ENCODE measurements at places on chromosomes 4 and X. TPM values are rescaled to one million over a fixed set of nuclear protein-coding genes. Genes with fewer than 3 reads are reported as not detected.
A peak's percentile ranks its signal among the peaks of the same experiment; 100 is the strongest.

GRCh38 chrX:44795945-44796450, 47.8 kb upstream of the DUSP21 start:
- DNase-seq = no peak

- no peak for DNase-seq
Measured at GRCh38 chr4:140857111-140857510, 100.9 kb upstream of the TBC1D9 start.

The TMPRSS11A gene
- total RNA-seq = not detected

The GPR173 gene
- 3.4 TPM for total RNA-seq

DNA sequence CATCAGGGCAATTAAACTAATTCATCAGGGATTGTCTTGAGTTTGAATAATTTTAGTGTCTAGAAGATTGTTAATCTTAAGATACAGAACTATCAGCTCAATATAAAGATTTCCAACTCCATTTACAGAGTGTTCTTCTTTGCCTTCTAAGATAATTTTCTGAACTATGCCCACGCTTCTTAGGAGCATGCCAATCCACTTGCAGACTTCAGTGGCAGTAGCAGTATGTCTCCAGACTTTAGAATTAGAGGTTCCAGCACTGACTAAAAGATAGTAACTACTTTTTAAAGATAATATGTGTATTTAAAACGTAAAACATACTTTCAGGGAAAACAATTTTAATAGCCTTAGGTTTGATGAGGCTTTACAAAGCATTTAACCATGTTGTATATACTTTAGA, 34.2 kb upstream of the GALNT7 start:
- no peak for DNase-seq

GRCh38 chrX:115504167-115504566, 56.8 kb upstream of the PLS3 start:
- no peak for DNase-seq

DNA sequence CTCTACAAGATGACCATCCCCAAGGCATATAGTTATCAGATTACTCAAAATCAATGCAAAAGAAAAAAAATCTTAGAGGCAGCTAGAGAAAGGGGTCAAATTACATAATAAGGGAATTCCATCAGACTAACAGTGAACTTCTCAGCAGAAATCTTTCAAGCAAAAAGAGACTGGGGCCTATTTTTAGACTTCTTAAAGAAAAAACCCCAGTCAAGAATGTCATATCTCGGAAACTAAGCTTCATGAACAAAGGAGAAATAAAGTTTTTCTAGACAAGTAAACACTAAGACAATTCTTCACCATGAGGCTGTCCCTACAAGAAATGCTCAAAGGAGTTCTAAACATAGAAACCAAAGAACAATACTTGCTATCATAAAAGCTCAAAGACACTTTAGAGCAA, 51.7 kb downstream of the RAB28 start:
- DNase-seq = no peak

DNA sequence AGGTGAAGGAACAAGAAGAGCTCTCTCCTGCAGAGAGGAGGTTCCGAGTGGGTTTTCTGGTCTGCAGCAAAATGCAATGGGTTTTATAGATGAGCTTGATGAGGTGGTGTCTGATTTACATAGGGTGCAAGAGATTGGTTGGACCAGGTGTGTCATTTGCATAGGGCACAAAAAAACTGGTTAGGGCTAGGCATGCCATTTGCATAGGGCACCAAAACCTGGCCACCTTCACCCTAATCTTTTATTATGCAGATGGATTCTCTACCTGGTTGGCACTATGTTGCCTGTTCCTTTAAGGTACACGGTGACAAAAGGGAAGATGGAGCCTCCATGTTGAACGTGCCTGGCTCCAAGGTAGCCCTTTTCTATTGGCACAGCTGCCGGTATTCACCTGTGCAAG, 94.5 kb upstream of the PRKX start:
- DNase-seq = peak; percentile 22

The ZMYM3 gene
- total RNA-seq = 48.9 TPM

The BEX3 gene
- 703 TPM for total RNA-seq

DNA sequence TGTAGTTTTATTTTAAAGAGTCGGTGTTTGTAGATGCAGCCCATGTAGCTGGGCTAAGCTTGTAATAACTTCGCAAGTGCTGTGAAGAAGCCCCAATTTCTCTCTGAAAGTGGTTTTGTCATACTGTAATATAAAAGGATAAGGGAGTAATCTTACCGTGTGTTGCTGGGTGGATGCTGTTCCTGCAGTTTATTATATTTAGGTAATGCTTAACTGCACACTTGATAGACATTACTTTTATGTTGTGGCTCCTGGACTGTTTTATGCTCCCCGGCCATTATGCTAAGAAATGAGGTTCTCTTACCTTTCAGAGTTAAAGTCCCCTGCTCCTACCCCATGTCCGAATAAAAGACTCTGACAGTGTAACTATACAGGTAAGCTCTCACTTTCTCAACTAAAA, 789.4 kb downstream of the RPA4 start:
- no peak for DNase-seq

GRCh38 chr4:20698382-20698781, 1.9 kb upstream of the PACRGL start:
- DNase-seq = no peak

GRCh38 chrX:154419688-154420401, 8.5 kb downstream of the TAFAZZIN start:
- no peak for DNase-seq

DNA sequence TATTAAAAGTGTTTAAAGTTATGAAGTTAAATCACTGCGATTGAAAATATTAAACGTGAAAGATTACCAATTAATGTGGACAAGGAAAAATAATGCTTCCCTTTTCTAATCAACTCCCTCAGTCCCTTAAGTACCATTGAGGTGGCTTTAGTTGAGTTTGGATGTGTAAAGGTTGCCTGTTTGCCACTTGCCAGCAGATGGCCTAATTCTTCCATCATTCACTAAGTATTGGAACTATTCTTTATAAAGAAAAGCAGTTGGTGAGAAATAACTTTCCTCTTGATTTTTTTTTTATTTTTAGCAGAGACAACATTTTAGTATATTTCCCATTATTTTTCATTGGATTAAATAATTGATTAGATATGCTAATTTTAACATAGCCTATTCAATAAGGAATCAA, 295.9 kb upstream of the TACR3 start:
- DNase-seq = no peak

The DSPP gene
- total RNA-seq = not detected

DNA sequence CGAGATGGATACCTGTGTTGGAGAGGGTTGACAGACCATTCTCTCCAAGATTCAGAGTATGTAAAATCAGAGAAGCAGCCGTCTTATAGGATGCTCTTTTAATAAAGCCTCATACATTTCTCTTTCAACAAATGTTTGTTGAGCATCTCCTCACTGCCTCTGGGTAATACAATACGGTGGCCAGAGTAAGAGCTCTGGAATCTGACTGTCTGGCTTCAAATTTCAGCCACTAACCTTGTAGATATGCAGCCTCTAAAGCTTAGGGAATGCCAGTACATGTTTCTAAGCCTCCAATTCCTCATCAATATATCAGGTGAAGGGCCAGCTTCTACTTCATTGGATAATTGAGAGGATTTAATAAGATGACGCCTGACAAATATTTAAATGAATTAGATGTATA, 61.3 kb downstream of the CLNK start:
- DNase-seq = no peak

- DNase-seq = no peak
Measured at GRCh38 chr4:12897954-12898353, 586.2 kb downstream of the RAB28 start.

DNA sequence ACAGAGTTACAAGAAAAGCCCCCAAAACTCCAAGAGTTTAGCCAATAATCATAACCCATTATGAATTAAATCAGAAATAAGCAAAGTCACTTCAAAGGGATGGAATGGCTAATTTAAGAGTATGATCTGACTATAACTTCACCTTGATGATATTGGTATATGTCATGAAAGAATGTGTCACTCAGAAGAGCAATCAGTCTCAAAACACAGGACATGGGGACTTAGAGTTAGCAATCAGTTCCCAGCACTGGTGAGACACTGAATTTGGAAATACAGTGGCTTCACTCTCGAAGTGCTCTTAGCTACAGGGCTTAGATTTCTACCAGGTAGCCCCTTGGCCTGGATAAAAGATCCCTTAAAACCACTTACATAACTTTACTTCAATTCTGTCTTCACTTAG, 65.7 kb upstream of the EXOC1L start:
- DNase-seq = no peak

The PCDH18 gene
- 35.6 TPM for total RNA-seq

DNA sequence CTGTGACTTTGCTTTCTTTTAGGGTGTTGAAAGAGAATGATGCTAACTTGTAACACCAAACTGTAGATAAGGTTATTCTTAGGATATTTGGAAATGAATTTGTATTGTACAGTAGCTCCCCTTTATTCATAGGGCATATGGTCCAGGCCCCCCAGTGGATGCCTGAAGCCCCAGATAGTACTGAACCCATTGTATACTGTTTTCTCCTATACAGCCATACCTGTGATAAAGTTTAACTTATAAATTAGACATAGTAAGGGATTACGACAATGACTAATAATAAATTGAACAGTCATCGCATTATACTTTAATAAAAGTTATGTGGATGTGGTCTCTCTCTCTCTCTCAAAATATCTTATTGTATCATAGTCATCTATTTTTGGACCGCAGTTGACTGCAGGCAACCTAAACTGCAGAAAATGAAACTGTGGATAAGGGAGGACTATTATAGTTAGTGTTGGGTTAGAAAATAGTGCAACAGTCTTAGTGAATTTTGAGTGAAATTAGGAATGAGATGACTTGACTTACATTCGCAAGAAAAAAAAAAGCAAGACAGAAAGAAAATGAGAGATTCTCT, 105.1 kb downstream of the CLDN22 start:
- DNase-seq = no peak

DNA sequence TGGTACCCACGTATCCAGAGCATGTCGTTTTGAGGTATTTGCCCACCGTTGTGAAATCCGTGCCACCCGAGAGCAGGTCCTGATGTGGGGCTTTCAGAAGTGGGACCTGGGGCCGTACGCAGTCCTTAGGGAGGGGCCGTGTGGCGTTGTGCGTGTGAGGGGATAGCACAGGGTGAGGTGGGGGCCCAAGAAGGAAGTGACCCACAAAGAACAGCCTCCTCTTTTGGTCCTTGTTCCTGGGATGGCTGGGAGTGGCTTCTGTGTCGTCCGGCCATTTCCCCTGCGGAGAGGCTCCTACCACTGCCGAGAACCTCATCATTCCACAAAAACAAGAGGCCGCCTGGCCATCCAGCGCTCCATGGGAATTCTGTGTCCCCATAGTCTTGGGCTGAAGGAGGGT, 17.0 kb upstream of the MSANTD1 start:
- no peak for DNase-seq

DNA sequence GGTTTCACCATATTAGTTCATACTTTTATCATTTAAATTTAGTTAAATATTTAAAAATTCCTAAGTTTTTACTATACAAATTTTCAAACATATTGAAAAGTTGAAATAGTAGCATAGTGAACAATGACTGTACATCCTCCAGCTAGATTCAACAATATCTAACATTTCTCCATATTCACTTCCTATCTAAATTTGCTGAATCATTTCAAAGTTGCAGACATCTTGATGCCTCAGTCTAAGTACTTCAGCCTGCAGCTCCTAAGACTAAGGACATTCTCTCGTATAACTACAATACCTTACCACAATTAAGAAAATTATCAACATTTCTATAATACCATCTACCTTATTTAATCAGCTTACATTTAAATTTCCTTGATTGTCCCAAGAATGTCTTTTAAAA, 132.7 kb downstream of the TMEM164 start:
- no peak for DNase-seq

GRCh38 chr4:11428899-11429698, 405 bp upstream of the HS3ST1 start:
- peak; percentile 94 for DNase-seq

The CD38 gene
- 0.15 TPM for total RNA-seq

The UGT8 gene
- total RNA-seq = 18.2 TPM

DNA sequence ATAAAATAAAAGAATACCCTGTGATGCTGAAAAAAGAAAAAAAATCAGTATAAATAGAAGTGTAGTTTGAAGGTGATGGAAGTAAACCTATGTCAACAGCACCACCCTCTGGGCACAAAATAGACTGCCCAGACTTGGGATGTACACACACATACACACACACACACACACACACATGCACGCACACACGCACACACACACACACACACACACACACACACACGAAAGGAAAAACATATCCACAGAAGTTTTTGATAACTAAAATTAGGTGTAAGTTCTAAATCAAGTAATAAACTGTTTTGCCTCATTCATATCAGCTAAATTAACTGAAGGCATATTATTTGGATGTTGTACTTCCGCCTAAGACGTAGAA, 40.5 kb downstream of the ANXA5 start:
- no peak for DNase-seq

The FAM9C gene
- total RNA-seq = 0.07 TPM

The GPRASP2 gene
- total RNA-seq = 20.8 TPM

All from H7 (cell line).